Stimulated activated CD8-positive, alpha-beta memory T cell treated with anti-CD3 and anti-CD28 coated beads, Interleukin-4, amount 100 ng/mL, for 48 hours (primary cell): ENCODE measurements at places on chromosomes 16 and 17.

GRCh38 chr16:68790130-68790761, 53.1 kb upstream of the TANGO6 start:
- DNase-seq = no peak

DNA sequence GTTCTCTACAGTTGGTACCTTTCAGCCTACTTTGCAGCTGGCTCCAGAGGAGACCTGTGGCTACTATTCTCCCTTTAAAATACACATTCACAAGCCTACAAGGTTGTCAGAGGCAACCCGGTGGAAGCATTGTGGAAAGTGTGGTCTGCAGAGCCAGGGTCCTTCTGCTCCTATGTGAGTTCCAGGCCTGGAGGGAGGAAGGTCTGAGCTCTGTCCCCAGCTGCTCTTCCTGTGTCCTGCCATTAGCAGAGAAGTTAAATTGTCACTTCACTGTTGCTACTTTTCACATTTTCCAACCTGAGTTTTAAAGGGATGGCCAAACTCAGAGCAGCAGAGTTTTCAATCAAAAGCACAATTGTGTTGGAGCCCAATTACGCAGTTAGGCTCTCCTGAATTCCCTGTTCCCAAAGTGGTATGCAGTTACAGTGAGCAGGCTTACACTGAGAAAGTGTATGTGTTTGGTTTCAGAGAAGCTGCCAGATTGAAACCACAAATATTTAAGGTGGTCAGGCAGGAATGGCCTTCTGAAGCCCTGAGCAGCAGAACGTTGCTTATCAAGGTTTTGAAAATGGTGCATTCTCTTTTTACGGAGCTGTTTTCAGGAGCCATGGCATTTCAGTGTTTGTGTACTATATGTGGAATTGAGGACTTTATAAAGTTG, 25.0 kb downstream of the MAP3K3 start:
- DNase-seq = no peak

DNA sequence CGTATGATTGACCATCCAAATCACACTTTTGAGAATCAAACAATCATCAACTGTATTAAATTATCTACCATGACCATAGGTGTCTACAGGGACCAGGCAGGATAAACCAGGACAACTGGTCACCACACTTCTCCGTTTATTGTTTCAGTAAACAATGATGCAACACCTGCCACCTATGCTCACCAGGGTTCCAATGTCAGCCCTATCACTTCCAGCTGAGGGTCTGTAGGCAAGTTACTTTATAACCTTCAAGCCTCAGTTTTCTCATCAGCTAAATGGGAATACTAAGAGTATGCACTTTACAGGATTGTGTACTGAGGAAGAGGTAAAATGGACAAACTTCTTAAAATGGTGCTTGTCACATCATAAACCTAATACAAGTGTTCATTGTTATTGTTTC, 14.9 kb downstream of the TMEM114 start:
- DNase-seq = no peak

GRCh38 chr17:45317111-45317928, 500 bp upstream of the MAP3K14 start:
- peak; percentile 100 for DNase-seq

DNA sequence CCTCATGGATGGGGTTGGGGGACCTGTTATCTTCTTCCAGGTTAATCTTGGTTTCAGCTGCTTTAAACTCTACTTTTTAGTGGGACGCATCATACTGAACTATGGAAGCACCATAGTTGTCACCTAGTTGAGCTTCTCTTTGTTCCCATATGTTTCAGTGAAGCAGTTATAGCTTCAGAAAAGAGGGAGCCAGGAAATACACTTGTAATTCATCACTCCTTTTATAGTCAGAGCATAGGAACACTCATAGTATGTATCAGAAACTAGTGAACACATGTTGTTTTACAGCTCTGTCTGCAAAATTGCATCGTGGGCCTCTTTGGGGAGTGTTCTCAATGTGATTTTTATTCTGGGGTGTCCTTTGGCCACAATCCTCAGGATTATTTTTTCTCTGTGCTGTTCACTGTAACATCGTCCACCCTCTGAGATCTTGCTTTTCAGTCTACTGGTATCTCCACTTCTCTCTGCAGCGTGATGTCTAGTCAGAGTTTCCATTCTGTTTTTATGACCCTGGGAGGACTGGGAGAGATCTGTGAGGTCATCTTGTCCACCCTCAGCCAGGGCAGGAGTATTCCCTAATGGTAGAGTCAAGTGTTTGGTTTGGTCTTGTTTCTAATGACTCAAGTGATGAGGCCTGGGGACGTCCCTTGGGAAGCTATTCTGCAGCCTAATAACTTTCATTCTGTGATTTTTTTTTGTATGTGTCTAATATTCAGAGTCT, 585.4 kb downstream of the WWOX start:
- DNase-seq = no peak

DNA sequence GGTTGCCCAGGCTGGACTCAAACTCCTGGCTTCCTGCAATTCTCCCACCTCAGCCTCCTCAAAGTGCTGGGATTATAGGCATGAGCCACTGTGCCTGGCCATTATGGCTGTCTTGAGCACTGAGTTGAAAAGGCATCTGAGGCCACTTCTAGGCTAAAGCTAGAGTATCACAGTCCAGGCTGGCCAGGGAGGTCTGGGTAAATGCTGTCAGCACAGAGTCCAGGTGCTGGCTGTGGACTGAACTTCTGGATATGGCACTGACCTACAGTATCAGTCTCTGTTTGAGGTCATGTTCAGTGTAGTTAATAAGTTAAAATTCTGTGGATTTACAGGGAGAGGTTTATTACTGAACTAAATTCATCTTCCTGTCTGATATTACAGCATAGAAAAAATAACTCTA, 222.5 kb upstream of the TOM1L1 start:
- no peak for DNase-seq

- no peak for DNase-seq
Measured at GRCh38 chr16:30786115-30786935, 680 bp downstream of the ZNF629 start.
